ENCODE measurements at places on chromosomes 7 and 10.

DNA sequence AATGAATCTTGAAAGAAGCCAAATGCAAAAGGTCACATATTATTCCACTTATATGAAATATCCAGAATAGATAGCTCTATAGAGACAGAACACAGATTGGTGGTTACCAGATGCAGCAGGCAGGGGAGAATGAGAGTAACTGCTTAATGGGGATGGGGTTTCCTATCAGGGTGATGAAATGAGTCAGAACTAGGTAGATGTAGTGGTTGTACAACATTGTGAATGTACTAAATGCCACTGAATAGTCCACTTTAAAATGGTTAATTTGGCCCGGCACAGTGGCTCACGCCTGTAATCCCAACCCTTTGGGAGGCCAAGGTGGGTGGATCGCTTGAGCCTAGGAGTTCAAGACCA is 9.4 kb upstream of the SLC25A28 start:
- no peak for DNase-seq

DNA sequence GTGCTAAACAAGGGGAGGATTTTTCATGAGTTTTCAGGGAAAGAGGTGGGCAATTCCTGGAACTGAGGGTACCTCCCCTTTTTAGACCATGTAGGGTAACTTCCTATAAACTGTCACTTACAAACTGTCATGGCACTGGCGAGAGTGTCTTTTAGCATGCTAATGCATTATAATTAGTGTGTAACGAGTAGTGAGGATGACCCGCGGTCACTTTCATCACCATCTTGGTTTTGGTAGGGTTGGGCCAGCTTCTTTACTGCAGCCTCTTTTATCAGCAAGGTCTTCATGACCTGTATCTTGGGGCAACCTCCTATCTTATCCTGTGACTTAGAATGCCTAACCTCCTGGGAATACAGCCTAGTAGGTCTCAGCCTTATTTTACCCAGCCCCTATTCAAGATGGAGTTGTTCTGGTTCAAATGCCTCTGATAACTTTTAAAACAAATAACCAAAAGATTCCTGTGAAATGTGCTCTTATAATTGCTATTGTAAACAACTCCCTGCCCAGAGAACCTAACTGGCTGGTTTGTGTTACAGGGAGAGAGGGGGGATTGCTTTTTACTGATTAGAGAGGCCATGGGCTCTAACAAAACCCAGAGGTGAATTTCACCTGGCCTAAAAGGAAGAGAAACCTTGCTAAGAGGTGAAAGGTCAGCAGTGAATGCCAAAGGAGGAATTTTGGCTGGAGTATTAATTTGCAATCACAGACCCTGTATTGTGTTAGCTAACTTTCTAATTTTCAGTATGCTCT is 64.3 kb downstream of the EEPD1 start:
- no peak for DNase-seq

- no peak for DNase-seq
These were observed 419.0 kb upstream of the GALNT17 start for GRCh38 chr7:70712942-70713341.

GRCh38 chr10:9198611-9199010 is 1144.1 kb downstream of the GATA3 start:
- DNase-seq = no peak

DNA sequence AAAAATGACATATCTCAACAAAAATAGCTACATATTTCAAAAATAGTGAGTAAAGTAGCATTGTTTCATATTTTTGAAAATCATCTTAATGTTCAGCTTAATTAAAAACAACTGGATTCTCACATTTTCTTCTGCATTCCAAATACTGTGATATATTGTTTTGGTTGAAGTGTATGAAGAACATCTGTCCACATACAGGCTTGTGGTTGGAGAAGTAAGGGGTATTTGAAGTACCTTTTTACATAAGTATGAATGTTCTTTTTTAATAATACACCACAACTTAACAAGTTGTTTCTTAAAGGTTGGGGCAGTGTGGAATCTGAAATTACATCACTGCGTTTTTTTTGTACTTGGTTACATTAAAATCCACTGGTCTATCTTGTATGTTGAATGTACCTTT is 442.5 kb downstream of the KIF20B start:
- no peak for DNase-seq

DNA sequence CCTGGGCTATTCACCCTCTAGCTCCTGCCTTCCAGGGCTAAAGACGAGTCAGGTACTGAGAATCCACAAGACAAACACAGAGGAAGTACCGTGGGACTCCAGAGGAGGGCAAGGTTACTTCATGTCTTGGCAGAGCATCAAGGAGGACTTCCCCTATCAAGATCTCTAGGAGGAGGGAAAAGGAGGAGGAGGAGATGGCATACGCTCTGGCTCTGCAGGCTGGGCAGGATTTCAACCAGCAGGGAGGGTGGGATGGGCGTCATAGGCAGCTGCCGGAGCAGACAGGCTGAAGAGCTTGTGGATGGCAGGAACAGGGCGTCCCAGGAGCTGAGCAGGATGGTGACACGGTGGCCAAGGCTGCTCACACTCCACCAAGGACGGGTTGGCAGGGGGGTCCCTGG is 21.3 kb downstream of the MDH2 start:
- DNase-seq = no peak

DNA sequence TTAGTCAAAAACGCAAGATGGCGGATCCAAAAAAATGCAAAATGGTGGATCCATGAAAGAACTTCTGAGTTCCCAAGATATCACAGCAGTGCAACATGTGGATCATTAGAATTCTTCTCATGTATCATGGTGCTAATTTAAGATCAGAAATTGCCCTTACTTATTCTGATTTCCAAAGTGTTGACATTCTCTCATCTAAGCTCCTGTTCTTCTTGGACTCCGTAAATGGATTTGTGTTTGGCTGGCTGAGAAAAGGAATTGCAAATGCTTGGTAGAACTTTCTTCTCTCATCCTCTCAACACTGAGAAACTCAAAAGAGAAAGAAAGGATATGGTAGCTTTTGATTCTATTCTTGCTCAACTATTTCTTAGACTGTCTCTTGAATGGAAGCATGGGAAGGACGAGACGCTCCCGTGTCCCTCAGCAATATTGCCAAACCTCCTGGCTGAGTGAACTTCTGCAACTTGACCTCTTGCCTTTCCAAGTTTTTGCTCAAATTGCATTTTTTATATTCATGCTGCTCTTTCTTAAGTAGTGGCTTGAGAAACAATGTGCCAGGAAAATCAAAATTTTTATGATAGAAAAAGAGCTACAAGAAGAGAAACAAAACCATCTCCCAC is 44.7 kb downstream of the FRMD4A start:
- DNase-seq = no peak

DNA sequence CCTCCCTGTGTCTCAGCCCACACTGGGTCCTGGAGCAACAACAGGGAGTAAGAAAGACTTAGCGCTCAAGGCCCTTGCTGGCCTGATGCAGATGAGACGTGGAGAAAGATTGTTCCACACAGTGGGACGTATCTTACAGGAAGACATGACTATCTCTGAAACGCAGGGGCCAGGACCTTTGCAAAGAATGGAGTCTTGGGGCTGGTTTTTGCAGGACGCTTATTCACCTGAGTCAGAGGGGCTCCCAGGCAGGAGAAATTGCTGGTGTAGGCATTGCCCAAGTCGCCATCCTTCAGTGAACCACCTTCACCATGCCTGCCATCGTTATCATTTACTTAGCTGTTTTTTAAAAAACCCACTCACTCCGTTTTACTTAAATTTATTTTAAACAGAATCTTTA is 11.8 kb upstream of the GDF10 start:
- DNase-seq = no peak

- DNase-seq = no peak
These were observed 11.0 kb upstream of the LFNG start for GRCh38 chr7:2508327-2509215.

DNA sequence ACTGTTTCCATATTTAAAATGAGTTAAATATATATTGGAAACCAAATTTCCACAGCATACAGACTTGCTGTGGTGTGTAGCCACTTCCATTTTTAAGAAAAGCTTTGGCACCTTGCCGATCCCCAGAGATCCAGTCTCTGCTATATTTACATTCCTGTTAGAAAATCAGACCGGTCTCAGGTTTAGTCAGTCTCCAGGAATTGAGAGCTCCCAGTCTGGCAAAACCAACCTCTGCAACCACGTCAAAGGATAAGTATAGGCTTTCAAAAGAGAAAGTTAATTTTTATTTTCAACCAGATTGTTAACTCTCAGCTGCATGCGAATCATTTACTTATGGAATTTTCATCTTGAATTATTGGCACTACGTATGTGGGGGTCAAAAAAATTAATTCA is 28.2 kb downstream of the PUS7 start:
- no peak for DNase-seq

- DNase-seq = no peak
These were observed 17.1 kb upstream of the ZNF800 start for GRCh38 chr7:127409629-127410028.

- DNase-seq = no peak
These were observed 13.2 kb downstream of the AKR1B15 start for GRCh38 chr7:134562136-134562535.

GRCh38 chr7:135995748-135996147 is 18.6 kb upstream of the MTPN start:
- no peak for DNase-seq

GRCh38 chr10:129497013-129497412 is 30.0 kb downstream of the MGMT start:
- DNase-seq = no peak

GRCh38 chr10:37619336-37619735 is 238.1 kb downstream of the ZNF248 start:
- DNase-seq = no peak

GRCh38 chr10:5492929-5493576 is 6.3 kb downstream of the CALML5 start:
- no peak for DNase-seq

DNA sequence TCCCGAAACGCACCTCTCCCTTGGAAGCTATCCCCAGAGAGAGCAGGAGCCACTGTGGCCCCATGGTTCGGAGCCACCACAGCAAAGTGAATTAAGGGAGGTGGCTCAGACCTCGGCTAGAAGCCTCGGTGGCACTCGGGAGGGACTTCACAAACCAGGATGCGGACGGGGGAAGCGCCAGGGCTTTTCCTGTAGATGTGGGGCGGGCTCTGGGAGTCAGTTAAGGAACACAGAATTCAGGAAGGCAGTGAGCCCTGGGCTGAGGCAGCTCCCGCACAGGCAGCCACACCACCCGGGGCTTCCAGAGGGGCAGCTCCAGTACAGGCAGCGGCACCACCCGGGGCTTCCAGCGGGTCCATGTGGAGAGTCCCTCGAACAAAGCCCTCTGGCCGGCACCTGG is 42.7 kb upstream of the DPYSL4 start:
- DNase-seq = no peak

DNA sequence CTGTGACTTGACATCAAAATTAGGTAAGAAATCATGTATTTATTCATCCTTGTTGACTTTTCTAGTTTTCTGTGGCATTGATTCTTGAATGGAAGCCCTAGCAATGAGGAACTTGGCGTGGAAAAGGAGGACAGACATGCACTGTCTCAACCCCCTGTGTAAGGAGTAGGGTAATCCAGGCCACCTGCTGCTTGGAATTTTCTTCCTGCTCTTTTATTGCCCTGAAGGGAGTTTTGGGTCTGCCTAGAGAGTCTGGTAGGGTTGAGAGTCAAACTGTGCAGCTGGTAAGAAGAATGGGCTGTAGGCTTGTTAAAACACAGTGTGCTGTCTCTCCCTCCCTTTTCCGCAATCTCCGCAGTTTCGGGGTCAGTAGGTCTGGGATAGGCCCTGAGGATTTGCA is 19.7 kb downstream of the ZNF32 start:
- DNase-seq = no peak

DNA sequence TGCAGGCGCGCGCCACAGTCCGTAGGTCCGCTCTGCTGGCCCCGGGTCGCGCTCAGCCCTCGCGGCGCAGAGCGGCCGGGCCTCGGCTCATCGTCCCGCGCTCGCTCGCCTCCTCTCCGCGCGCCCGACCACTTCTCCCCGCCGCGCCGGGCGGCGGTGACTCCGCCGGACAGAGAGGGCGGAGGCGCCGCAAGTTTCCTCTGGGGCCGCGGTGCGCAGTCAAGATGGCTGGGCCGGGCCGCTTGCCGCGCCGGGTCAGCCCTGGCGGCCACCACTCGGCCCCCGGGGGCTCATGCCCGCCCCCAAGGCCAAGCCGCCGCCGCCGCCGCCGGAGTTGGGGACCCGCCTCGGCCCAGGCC is 441 bp downstream of the FZD8 start:
- DNase-seq = no peak

DNA sequence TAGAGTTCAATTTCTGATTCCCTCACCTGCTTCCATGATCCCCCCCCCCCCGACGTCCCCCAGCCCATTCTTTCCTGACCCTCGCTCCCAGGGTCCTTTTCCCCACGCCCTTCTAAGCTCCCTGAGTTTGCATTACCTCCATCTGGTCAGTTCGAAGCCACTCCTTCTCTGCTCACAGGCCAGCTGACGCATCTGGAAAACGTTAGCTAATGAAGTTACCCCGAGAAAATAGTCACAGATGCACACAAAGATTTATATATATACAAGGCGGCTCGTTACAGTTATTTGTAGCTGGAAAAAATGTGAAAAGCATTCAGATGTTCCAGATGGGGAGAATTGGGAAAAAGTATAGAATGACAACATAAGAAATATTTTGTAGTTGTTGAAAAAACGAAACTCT is 630.0 kb upstream of the FOXK1 start:
- DNase-seq = no peak

GRCh38 chr10:6171881-6172695 is 30.6 kb upstream of the PFKFB3 start:
- DNase-seq = no peak

DNA sequence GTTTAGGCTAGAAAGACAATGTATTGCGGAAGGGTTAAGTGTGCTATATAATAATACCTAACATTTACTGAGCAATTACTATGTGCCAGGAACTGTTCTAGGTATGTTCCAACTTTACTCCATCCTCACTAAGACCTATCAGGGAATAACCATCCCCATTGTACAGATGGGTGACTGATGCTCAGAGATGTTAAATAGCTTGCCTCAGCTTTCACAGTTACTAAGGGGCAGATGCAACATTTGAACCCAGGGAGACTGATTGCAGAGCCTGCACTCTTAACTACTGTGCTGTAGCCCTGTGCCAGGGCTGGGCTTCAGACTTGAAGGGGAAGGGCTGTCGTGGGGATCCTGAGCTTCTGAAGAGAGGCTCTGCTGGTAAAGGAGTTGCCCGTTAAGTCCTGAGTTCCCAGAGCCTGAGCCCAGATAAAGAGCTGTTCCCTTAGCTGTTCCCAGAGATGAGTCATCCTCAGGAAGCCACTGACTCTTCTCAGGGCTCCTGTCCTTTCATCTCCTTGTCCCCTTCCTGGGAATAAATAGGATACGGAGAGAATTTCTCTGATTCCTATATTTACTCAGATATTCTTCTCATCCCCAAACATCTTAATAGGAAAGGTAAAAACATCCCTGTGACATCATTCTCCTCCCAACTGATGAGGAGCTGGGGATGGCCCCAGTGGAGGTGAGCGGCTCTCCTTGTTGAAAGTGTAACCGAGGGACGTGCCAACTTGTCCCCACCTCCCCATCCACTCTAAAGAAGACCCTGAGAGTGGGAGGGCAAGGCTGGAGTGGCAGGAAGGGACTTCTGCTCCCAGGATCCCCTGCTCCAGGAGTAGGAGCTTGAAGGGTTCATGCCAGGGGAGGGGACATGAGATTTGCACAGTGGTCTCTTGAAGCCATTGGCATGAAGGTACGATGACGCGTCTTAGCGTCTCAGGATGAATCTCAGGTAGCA is 28.0 kb upstream of the HABP2 start:
- DNase-seq = no peak

Measured in stimulated activated CD4-positive, alpha-beta T cell treated with anti-CD3 and anti-CD28 coated beads, TNF-alpha, amount 100 ng/mL, for 4 hours (primary cell).